Fibroblast of lung (primary cell): ENCODE measurements at places on chromosomes 7 and 10. TPM values are rescaled to one million over a fixed set of nuclear protein-coding genes. Genes with fewer than 3 reads are reported as not detected.

The NKX2-3 gene
- not detected in 2 replicates for polyA plus RNA-seq

DNA sequence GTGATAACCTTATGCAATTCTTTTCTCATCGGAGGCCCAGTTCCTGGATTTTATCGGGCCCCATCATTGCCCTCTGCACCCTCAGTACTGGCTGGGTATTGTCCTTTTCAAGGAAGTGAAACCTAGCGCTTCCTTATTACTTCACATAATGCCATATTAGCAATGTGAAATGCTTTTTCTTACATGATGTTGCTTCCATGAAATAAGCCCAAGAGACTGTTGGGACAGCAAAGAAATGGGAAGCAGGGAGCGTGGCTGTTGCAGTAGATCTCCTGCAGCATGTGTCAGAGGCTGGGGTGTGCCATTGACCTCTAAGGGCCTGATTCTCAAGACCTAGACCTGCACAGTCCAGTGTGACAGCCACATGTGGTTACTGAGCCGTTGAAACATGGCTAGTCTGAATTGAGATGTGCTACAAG is 8.1 kb downstream of the CHN2 start:
- no peak for DNase-seq

DNA sequence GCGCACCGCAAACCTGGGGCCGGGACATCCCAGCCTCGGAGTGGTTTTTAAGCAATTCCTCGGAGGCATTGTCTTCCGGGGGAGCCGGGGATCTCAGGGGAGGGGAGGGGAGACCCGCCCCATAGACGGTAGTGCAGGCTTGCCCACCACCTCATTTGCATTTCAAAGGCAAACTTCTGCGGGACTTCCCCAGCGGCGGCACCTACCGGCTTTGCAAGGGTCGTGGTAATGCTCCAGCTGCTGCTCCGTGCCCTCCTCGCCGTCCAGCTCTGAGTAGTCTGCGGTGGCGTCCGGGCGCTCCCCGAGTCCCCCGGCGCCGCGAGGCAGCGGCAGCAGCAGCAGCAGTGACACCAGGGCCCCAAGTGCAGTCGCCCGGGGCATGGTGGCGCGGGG is 425 bp downstream of the TLL2 start:
- no peak for DNase-seq

The NET1 gene
- polyA plus RNA-seq, result 7.2 and 24.8 TPM in 2 replicates

DNA sequence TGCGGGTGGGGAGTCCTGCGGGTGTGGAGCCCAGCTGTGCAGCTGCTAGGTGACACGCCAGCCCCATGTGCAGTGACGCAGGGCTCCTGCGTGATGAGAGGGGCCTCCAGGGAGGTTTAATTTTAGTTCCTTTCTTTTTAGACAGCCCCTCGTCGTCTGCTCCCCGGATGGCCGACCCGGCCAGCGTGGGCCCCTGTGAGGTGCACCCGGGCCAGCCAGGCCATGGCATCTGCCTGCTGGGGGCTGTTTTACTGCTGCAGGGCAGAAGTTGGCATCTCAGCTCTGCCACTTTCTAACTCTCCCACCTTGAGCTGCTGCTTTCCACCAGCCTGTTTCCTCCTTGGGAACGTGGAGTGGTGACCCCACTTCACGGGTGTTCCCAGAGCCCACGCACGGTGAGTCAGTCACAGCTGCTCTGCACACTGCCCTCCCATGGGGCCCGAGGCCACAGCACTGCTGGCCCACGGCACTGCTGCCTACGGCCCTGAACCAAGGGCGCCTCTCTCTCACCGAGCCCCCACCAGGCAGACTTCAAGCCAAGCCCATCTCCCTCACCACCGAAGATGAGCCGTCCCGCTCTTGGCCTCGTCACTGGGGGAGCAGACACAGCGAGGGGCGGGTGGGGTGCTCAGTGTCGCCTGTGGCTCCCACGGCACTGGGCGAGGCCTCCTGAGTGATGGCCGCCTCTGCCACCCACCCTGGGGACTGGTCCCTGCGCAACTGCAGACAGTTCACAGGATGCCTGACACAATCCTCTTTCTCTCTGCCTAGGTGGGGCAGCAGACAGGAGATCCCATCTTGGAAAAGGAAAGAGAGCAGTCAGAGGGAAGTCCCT is 21.3 kb downstream of the CYP2W1 start:
- DNase-seq, result no peak

DNA sequence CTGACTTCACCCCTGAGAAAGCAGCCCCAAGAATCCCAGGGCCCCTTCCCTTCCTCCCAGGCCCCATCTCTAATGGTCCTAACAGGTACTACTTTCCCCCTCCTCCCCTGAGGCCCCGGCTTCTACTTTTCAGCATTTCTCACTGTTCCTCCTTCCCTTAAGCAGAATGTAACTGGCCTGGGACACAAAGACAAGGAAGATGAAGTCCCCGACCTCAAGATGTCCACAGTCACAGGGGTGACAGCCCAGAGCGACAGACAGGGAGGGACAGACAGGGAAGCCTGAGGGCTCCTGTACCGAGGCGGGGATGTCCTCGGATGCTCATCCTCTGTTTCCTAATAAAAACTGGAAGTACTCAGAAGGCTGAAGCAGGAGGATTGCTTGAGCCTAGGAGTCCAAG is 11.6 kb downstream of the AOC1 start:
- DNase-seq, result no peak

GRCh38 chr7:85021101-85021704 is 165.7 kb downstream of the SEMA3D start:
- DNase-seq, result peak; percentile 45

The SPDYE16 gene
- polyA plus RNA-seq, result not detected in 2 replicates

- no peak for DNase-seq
These were observed 76.7 kb downstream of the ATXN7L1 start for GRCh38 chr7:105799677-105800076.

The TPK1 gene
- polyA plus RNA-seq, result 2.4 and 4.6 TPM in 2 replicates

DNA sequence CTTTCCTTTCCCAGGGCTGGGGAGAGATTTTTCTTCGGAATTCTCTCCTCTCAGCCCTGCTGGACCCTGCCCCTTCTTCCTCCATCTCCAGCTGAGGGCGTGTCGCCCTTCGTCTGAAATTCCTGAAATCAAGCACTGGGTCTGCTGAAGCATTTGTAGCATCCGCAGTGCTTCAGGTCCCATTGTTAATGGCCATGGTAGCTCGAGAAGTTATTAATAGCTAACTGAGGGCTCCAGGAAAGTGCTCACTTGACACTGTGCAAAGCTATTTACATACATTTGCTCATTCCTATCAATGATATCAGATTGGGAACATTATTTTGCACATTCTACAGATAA is 515 bp downstream of the FAM149B1 start:
- no peak for DNase-seq

DNA sequence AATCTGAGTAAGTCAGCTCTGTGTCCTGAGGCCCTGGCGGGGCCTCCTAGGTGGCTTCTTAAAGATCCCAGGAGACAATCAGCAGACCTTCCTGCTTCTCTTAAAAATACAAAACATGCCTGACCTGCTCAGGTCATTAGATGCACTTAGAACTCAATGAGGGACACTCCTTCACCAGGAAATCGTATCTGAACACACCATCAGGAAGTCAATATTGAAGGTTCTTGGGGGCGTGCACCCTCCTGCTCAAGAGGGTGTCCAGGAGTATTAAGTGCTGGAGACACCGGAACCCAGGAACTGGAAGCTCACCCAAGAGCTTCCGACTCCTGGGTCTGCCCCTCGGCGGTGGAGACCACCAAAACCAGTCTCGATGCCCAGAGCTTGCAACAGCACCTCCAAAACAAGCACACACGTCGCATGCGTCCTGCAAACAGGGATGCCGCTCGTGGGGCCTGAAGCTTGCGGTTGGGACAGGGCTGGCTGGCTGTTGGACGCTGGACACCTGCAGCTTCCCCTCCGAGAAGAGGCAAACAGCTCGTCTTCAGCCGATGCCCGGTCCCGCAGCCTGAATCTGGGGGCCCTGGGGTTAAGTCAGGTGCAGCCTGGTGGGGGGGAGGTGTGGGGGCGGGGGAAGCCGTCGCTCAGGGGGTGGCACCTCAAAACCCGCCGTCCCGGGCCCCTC is 803 bp downstream of the RAPGEF5 start:
- DNase-seq, result no peak

GRCh38 chr10:126147866-126148587 is 240.2 kb downstream of the ADAM12 start:
- peak; percentile 50 for DNase-seq

- no peak for DNase-seq
These were observed 436.4 kb upstream of the LRGUK start for GRCh38 chr7:133690740-133691139.

The FBH1 gene
- polyA plus RNA-seq, result 53.6 and 59.4 TPM in 2 replicates
